ENCODE measurements at places on chromosomes 11 and 22.

- peak; percentile 66 for DNase-seq
Measured at GRCh38 chr11:63945477-63946163, 6.8 kb downstream of the NAA40 start.

DNA sequence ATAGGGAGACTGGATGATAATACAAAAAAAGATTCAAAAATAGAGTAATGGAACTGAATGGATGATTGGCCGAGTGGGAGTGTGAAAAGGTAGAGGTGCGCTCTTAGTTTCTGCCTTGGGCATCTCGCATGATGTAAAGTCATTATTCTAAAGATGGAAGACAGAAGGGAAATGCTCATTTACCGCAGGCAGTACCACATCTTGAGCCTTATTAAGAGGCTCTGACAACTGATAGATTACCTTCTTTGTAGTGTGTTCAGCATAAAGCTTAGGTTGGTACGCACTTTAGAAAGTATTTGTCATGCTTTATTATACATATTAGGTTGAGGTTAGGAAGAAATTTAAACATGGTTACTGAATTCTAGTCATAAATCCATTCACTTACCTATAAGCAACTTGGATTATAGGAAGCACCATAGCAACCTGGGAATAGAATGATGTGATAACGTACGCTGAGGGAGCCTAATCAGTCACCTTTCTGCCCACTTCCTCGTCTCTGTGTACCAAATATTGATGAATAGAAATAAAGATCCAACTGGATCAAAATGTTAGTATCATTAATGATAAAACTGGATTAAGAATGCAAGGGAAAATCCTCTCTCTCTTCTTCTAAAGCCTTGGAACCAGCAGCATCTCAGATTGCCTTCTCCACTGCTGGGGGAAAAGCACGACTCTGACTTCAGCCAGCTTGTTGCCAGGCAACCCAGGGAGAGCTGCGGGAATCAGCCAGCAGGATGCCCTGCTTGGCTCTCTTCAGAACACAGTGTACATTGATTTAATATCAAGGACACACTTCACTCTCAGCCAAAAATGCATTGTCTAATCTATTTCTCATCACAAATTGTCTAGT lies 29.0 kb upstream of the VWA5A start:
- DNase-seq, result peak; percentile 23

GRCh38 chr11:114440121-114440860 lies 1.0 kb downstream of the REXO2 start:
- no peak for DNase-seq

- DNase-seq, result no peak
Measured at GRCh38 chr11:132883241-132883640, 649.1 kb downstream of the OPCML start.

- no peak for DNase-seq
Measured at GRCh38 chr22:16955678-16956210, 52.3 kb downstream of the GAB4 start.

DNA sequence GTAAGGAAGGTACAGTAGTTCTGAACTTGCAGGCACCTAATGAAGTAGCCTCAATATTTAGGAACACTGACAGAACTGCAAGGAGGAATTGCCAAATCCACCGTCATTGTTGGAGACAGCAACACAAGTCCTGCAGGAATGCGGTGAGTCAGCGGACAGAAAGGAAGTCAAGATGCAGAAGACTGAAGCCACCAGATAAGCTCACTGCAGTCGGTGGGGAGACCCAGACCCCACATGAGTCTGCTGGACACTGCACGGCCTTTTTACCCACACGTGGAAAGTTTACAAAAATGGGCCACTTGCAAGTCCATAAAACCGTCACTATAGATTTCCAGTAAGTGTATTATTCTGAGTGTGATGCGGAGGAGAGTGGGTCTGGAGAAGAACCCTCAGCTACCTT lies 1471.6 kb downstream of the TBC1D22A start:
- DNase-seq, result no peak

DNA sequence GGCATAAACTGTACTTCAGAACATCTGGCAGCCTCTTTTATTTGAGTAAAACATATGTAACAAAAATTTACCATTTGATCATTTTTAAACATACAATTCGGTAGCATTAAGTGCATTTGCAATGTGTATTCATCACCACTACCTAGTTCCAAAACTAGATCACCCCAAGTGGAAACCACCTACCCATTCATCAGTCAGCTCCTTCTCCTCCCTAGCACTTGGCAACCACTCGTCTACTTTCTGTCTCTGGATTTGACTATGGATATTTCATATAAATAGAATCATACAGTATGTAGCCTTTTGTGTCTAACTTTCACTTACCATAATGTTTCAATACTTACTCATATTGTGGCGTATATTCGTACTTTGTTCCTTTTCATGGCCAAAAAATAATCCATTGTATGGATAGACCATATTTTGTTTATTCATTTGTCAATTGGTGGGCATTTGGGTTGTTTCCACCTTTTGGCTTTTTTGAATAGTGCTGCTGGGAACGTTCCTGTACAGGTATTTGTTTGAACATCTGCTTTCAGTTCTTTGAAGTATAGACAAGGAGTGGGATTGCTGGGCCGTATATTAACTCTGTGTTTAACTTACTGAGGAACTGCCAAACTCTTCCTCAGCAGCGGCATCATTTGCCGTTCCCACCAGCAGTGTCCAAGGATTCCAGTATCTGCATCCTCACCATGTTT lies 27.2 kb upstream of the ADORA2A start:
- DNase-seq, result no peak

GRCh38 chr22:28855355-28856094 lies 27.8 kb upstream of the ZNRF3 start:
- DNase-seq, result peak; percentile 54

GRCh38 chr11:68260484-68260883 lies 11.3 kb downstream of the C11orf24 start:
- no peak for DNase-seq

DNA sequence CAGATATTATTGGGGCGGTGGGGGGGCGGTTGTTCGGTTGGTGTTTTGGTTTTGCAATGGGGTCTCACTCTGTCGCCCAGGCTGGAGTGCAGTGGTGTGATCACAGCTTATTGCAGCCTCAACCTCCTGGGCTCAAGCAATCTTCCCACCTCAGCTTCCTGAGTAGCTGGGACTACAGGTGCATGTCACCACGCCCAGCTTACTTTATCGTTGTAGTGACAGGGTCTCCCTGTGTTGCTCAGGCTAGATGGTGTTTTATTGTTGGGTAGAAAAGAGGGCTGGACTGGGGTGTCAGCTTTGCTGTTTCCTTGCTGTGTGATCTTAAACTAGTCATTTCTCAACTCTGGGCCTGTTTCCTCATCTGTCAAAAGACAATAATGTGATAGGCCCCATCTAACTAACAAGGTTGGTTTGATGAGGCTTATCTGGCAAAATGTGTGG lies 17.5 kb upstream of the MYH9 start:
- no peak for DNase-seq

- DNase-seq, result no peak
Measured at GRCh38 chr22:39283322-39284141, 35.9 kb downstream of the RPL3 start.

DNA sequence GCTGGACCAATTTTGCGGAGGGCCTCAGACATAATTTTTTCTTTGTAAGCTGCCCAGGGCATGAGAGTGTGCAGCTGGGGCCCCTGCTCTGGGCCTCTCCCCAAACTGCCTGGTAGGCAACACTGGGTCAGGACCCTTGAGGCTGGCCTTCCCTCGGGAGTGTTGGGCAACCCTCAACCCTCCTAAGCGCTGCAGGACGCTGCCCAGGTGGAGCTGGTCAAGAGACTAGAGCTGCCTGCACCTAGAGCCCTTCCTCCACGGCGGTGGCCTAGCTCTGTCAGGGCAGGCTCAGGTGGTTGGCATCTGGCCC lies 505 bp upstream of the TMEM132A start:
- DNase-seq, result no peak

GRCh38 chr22:27435844-27436576 lies 365.5 kb downstream of the MN1 start:
- DNase-seq, result peak; percentile 70

Data from BE2C (cell line).